ENCODE measurements at places on chromosomes 13 and 19. TPM values are rescaled to one million over a fixed set of nuclear protein-coding genes. Genes with fewer than 3 reads are reported as not detected.

Gene TMEM238
- 10.0 TPM for total RNA-seq

Gene CYP2A7
- total RNA-seq = not detected

Gene ZNF416
- total RNA-seq = 4.2 TPM

Gene ZNF491
- not detected for total RNA-seq

Data from A549 treated with Mapracorat at 1 μM for 4 hours (cell line).